Cardiac septum (tissue), 1 donor: ENCODE measurements at places on chromosomes 3 and 15. TPM values are rescaled to one million over a fixed set of nuclear protein-coding genes. Genes with fewer than 3 reads are reported as not detected.

Gene CCR9
- total RNA-seq, result not detected

Gene THSD4
- total RNA-seq, result 116 TPM

Gene GRK7
- total RNA-seq, result 0.08 TPM

Gene LRRC3B
- 0.43 TPM for total RNA-seq

Gene CHCHD4
- 23.0 TPM for total RNA-seq

Gene TLE3
- 32.6 TPM for total RNA-seq

Gene NEK10
- 3.3 TPM for total RNA-seq

Gene A4GNT
- not detected for total RNA-seq

Gene PRRT3
- total RNA-seq, result 1.6 TPM

Gene DPPA4
- total RNA-seq, result not detected
